ENCODE measurements at places on chromosomes 6 and 20. TPM values are rescaled to one million over a fixed set of nuclear protein-coding genes. Genes with fewer than 3 reads are reported as not detected.

NMBR gene
- total RNA-seq = not detected

- no peak for DNase-seq
These were observed 645.6 kb downstream of the PHF3 start for GRCh38 chr6:64281167-64281566.

DNA sequence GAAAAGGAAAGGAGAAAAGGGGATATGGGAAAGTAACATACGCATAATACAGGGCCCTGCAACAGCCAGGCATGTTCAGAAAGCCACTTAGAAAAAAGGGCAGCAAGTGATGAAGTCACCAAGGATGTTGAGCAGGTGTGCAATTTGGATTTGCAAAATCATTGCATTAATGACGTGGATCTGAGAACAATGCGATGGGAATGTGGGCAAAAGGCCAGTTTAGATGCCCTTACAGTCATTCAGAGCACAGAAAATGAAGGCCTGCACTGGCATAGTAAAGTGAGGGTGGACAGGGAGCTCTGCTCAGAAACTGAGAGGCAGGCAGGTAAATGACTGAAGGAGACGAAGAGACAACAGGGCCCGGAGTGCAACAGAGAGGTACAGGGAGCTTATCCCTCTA lies 123.7 kb upstream of the NHSL1 start:
- no peak for DNase-seq

- no peak for DNase-seq
These were observed 653 bp downstream of the LMBRD1 start for GRCh38 chr6:69796073-69796641.

GRCh38 chr20:3163099-3164042 lies 3.7 kb upstream of the FASTKD5 start:
- no peak for DNase-seq

SNAP25 gene
- 2.8 TPM for total RNA-seq

GRCh38 chr6:123448306-123448884 lies 188.4 kb downstream of the TRDN start:
- DNase-seq = no peak

DNA sequence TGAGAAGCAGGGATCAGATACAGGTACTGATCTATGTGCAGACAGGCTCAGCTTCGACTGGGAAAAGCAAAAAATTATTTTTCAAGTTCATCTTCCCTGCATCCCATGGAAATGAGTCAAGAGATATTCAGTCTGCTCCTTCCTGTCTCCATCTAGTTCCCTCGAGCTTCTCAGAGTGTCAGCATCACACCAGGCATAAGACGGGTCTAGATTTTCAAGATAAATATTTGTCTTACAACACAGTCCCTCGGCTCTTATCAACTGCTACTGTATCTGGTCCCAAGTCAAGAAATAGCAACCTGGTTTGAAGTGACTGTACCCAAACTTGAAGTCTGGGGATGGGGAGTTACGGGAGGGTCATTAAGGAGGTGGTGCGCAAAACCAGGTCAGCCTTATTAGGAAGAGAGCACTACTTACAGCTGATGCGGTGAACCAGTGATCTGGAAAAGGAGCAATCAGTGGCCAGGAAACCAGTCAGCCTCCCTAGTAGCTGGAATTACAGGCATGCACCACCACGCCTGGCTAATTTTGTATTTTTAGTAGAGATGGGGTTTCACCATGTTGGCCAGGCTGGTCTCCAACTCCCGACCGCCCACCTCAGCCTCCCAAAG lies 29.7 kb downstream of the ZMYND8 start:
- no peak for DNase-seq

- DNase-seq = no peak
These were observed 64.8 kb downstream of the FYN start for GRCh38 chr6:111808493-111808892.

XKR7 gene
- not detected for total RNA-seq

SPATS1 gene
- not detected for total RNA-seq

DNA sequence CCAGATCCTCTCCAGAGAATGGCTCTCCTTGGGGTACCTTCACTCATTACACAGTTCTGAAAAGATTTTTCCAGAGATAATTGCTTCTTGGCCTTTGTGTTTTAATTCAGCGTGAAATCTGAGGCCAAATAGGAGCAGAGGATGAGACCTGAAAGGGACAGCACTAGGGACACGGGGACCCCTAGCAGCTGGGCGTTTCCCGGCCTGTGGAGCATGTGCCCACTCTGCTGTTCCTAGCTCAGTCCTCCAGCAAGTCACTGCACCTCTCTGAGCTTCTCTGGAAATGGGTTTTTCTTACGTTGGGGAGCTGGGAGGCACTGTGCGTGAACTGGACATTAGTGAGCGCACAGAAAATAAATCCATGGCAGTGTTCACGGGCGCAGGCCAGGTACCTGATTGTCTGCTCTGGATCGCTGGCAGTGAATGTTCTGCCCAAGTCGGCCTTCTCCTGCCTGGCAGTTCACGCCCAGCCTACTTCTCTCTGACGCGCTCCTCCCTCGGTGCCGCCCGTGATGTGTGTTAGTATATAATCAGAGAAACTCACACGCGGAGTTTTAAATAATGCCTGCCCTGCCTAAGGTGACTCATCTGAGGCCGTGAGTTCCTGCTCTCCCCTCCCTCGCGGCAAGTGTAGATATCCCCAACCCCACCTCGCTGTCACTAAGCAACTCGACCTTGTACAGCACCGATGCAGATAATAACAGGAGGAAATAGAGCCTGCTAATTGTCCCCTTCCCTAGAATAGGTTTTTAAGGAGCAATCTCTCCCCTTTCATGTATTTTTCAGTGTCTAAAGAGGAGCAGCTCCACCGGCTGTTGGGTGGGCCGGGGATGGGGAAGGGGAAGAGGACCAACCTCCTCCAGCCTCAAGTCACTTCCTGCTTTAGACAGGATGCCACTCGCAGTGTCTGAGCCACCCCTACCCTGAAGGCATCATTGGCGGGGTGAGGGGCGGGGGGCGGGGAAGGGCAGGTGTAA lies 2.7 kb upstream of the TUBB2A start:
- DNase-seq = peak; percentile 66

DNA sequence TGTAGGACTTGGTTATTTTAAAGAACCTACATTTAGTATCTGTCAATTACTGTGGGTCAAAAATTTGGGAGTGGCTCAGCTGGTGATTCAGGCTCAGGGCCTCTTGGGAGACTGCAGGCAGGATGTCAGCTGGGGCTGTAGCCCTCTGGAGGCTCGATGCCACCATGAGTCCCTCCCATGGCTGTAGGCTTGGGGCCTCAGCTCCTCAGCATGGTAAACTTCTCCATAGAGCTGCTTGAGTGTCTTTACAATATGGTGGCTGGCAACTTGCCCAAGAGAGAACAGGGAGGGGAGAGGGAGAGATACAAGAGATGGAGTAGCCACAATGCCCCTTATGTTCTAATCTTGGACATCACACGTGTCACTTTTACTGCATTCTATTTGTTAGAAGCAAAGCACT lies 470.4 kb downstream of the CDH26 start:
- DNase-seq = no peak

DNA sequence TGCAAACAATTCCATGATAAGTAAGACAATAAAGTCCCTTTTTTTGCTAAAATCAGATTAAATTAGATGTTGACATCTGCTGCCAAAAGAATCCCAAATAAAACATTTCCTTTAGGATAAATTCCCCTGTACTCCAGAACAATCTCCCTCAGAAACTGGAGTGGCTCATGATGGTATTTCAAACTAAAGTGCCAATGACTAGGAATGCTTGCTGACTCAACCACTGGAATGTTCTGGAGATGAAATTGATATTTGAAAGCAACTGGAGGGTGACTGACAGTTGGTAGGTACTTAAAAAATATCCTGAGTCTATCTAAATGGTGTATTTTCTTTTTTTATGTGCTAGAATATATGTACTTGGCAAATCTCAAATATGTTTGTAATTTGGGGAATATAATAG lies 350.1 kb upstream of the TSHZ2 start:
- no peak for DNase-seq

PLCB1 gene
- 25.9 TPM for total RNA-seq

MDC1 gene
- 19.1 TPM for total RNA-seq

All from left cardiac atrium (tissue), 4 donors.